T-helper 1 cell (primary cell): ENCODE measurements at places on chromosomes 16 and 17.

GRCh38 chr16:30474074-30474452 is 1.5 kb downstream of the ITGAL start:
- no peak for DNase-seq

- DNase-seq = no peak
These were observed 75.7 kb downstream of the CYTH1 start for GRCh38 chr17:78706271-78706915.

- DNase-seq = no peak
These were observed 4.7 kb upstream of the GFAP start for GRCh38 chr17:44919885-44920564.

- DNase-seq = peak; percentile 60
These were observed at the start of gene GH2 for GRCh38 chr17:63881935-63882601. Gene GH2, minus strand, starts transcription at chr17:63881944. Its CDS starts 143 bp downstream, at chr17:63881801.

DNA sequence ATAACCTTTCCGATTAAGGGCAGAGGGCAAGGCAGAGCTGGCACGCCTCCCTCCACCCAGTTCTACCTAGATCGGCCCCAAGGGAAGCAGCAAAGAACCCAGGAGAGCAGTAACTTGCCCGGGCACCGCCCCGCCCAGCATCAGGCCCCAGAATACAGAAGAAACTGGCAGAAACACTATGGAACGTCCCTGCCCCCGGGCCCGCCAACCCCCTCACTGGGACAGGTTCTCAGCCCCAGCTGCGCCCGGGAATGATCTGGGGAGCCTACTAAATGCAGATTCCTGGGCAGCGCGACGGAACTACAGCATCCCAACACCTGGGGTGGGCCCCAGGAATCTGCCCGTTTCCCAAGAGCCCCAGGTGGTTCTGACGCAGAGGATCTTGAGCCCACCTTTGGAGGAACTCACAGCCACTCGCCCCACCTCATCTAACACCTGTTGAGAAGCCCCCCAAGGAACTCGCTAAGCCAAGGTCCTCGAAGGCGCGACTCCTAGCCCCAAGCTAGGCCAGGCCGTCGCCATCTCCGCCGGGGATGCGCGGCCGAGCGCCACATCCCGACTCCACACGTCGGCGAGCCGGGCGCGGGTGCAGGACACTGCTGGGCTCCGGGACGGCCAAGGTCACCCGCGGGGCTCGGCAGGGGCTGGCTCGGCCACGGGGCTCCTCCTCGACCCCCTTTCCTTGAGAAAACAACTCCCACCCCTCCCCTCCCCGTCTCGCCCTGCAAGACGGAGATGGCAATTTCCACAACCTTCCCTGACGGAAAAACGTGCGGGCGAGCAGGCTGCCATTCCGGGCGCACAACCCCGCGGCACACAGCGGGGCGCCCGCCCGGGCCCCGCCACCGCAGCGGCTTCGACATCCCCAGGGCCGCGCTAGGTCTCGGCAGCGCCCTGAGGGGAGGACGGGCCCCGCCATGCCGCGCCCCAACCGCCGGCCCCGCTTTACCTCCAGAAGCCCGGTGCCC is 913 bp downstream of the CDIP1 start:
- DNase-seq = no peak

DNA sequence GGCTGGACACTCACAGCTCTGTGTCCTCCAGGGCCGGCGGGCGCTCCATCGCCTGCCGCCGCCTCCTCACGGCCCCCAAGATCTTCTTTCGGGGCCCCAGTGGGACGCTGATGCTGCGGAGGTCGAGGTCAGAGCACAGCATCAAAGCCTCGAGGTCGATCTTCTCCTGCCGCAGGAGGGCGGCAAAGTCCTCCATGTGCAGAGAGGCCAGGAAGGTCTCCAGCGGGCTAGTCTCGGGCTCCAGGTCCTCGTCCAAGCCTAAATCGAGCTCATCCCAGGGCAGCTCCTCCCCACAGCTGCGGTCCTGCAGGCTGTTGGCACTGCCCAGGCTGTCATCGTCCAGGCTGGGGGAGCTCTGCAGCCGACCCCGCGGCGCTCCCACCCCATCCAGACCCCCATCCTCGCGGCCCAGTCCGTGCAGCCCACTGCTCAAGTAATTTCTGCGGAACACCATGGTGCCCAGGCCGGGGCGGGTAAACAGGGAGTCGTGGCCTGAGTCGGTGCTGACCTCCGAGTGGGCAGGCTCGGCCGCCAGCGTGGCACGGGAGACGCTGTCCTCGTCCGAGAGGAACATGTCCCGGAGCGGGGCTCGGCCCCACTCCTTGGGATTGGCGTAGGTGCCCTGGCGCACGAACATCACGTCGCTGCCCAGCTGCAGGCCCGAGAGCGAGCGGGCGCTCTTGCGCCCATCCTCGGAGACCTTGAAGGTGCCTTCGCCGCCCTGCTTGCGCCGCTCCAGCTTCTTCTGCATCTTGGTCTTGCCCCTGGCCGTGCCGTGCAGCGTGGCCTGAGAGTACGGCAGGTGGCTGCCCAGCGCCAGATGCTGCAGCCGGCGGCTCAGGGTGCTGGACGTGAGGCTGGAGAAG is 3.4 kb downstream of the USH1G start:
- DNase-seq = no peak

GRCh38 chr17:17385491-17385890 is 82.3 kb downstream of the NT5M start:
- no peak for DNase-seq

GRCh38 chr17:71337938-71338337 is 782.9 kb upstream of the SOX9 start:
- no peak for DNase-seq

DNA sequence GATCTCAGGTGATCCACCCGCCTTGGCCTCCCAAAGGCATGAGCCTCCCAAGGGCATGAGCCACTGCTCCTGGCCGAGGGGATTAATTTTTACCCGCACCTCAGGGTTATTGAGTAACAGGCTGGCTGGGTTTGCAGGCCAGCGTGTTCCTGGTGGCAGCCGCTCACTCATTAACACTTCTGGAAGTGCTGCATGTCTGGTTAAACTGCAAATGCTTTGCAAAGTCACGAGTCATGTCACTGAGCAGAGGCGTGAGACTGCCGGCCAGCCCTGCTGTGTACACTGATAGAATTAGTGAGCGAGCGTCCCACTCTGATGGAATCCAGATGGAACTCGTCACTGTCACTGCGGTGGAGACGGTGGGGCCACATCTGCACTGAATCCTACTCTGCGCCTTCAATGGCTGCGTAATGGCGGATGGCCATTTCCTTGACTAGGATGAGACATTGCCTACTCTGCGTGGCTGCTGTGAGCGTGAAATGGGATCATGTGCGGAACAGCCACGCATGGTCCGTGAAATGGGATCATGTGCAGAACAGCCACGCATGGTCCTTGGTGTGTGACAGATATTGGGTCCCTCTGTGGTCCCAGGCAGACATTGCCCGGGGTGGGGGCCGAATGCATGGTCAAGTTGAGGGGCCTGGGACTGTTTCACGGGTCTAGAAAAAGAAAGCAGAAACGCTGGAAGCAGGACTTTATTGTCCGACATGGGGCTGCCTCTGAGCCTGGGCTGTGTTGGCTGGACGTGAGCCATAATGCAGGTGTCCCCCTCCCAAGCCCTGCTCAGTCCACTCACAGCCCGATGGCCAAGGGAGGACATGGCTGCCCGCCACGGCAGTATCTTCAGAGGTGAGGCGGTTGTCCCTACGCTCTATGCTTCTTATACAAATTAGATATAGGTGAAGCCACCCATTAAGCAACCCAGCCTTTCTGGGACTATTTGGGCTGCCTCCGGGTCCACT is 740 bp upstream of the SLC5A10 start:
- DNase-seq = no peak

DNA sequence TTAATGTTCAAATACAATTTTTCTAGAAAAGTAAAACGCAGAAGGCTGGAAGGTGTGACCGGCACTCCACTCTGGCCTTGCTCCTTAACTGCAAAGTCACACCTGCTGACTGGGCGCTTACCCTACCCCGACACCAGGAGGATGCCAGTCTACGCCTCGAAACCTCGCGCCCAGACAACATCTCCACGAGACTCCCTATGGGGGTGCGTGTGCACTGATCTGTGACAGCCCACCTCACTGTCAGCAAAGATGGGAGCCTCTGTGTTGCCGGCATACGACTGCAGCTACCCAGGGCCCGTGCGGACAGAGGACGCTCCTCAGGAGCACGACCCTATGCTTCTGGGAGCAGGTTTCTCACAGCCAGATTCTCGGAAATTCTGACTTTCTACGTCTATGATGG is 26.1 kb downstream of the MAP1LC3B start:
- DNase-seq = no peak

DNA sequence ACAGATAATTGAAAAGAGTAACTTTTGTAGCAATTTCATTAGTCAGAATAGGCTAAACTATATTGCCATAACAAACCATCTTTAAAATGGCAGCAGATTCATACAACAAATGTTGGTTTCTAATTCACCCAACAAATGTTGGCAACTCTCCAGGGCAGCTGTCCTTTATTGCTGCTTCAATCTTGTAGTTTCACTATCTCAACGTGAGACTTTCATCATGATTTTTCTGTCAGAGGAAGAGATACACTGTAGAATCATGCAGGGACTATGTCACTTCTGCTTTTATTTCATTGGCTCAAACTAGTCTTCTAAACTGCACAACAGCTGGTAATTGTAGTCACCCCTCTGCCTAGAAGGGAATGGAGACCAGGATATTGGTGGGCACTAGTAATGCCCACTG is 174.2 kb downstream of the TANC2 start:
- DNase-seq = no peak

GRCh38 chr16:76748461-76749348 is 442.3 kb upstream of the MON1B start:
- no peak for DNase-seq

GRCh38 chr17:65403626-65404025 is 157.8 kb downstream of the AXIN2 start:
- DNase-seq = no peak

- no peak for DNase-seq
These were observed 32.7 kb upstream of the SCNN1B start for GRCh38 chr16:23269248-23269953.

DNA sequence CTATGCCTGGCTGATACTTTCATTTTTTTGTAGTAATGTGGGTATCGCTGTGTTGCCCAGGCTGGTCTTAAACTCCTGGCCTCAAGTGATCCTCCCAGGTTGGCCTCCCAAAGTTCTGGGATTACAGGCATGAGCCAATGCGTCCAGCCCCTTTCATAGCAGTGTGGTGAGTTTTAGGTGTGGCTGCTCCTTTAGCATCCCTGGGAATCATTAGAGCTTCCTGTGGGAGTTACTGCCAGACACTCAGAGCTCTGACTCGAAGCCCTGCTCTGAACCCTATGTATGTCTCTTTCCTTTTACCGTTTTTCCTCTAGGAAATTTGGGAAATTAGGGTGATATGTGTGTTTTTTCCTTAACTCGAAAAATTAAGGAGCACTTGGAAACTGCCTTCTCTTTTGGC is 44.5 kb downstream of the NDE1 start:
- no peak for DNase-seq

GRCh38 chr16:88354229-88355092 is 28.3 kb upstream of the ZNF469 start:
- DNase-seq = no peak

- no peak for DNase-seq
These were observed 106.2 kb downstream of the N4BP1 start for GRCh38 chr16:48503779-48504178.

GRCh38 chr16:24477492-24477891 is 61.9 kb upstream of the RBBP6 start:
- DNase-seq = no peak

- DNase-seq = peak; percentile 42
These were observed 7.8 kb downstream of the PMP22 start for GRCh38 chr17:15257258-15257788.

DNA sequence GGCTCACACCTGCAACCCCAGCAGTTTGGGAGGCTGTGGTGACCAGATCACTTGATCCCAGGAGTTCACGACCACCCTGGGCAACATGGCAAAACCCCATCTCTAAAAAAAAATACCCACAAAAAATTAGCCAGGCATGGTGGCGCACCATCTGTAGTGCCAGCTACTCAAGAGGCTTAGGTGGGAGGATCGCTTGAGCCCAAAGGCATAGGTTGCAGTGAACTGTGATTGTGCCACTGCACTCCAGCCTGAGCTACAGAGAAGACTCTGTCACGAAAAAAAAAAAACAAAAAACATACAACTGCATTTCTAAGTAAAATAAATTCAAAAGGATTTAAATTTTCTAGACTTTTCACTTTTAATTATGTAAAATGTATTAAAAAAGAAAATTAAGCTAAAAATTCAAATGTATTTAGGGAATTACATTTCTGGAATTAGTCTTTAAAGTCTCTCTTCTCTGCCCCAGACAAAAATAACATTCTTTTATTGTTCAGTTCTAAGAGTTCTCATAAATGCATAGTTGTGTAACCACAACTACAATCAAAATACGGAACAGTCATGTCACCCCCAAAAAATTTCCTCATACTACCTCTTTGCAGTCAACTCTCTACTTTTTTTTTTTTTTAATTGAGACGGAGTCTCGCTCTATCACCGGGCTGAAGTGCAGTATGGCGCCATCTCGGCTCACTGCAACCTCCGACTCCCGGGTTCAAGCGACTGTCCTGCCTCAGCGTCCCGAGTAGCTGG is 14.1 kb downstream of the FAM222B start:
- DNase-seq = no peak

GRCh38 chr17:42017866-42018200 is 594 bp upstream of the DNAJC7 start:
- no peak for DNase-seq

DNA sequence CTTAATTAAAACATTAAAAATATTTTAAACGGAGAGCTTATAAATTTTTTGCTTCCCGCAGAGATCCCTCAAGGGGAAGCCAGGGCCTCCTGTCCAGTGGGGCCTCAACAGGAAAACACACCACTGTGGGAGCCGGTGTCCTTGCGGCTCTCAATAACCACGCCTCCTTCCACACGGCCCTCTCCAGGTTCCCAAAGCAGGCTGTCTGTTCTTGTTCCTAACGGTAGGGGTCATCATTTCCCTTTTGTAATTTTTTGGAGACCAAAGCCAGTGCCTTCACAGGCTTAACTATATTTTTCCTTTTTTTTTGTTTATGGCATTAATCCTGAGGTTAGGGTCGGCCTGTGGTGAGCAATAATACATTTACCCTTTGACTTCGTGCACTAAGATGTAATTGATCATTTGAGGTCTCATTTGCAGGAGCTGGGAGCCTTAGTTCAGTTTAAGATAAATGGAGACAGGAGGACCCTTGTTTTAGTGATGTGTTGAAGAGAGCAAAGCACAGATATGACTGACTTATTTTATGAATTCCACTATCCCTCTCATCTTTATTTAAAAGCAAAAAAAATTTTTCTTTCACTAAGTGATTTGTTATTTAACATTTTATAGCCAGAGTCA is 77.5 kb upstream of the N4BP1 start:
- DNase-seq = peak; percentile 1

- DNase-seq = peak; percentile 13
These were observed 744 bp downstream of the CMIP start for GRCh38 chr16:81445143-81445961.

DNA sequence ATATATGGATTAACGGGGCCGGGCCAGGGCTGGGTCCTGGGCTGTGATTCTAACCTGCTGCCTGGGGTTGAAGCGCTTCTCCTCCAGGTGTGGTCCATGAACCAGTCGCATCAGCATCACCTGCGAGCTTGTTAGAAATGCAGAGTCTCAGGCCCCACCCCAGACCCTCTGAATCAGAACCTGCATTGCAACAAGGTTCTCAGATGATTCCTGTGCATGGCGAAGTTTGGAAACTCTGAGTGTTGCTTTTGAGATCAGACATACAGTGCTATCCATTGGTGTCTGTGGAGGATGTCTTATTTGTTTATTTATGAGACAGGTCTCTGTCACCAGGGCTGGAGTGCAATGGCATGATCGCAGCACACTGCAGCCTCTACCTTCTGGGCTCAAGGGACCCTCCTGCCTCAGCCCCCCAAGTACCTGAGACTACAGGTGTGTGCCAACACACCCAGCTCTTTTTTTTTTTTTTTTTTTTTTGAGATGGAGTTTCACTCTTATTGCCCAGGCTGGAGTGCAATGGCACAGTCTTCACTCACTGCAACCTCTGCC is 99.8 kb downstream of the PITPNC1 start:
- DNase-seq = no peak
